ENCODE measurements at places on chromosomes 3 and 15.

GRCh38 chr15:101382544-101382943 is 87.5 kb upstream of the SNRPA1 start:
- no peak for DNase-seq

DNA sequence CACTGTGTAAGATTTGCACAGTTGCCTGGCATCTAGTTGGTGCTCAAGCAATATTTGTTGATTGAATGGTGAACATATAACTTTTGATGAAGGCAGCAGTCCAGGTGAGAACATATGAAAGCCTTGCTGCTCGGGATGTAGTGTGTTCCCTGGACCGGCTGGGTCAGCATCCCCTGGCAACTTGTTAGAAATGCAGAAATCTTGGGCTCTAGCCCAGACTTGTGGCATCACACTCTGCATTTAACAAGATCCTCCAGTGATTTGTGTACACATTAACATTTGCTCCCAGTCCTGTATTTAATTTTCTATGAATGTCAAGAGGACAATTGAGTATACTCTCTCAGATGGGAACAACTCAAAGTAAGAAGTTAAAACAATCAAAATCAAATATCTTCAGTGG is 69.0 kb upstream of the SAMMSON start:
- DNase-seq = no peak

DNA sequence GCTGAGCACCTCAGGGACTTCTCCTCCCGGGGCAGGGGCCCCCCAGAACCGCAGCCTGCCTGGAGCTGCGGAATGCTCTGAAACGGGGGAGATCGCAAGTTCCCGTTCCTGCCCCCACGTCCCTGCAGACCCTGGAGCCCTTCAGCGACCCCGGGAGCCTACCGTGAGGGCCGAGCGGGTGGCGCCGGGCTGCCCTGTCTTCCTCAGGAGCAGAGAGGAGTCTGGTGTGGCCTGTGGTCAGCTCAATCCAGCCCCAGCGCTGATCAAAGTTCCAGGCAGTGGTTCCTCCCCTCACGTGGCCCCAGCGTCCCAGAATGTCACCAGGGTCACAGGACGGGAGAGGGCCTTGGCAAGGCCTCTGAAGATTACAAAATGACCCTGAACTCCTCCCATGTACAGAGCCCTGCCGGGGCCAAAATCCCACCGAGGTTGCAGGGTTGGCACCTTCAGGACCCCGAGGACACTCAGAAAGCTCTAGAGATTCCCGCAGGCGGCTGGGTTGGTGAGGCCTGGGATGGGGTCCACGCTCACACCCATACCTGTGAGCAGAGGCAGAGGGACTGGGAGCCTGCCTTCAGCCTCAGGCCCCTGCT is at the start of gene CPN2:
CPN2 (minus strand) TSS at position 249 of the 593 bp plus-strand sequence. CDS start 8,626 bp downstream, outside the sequence.
- DNase-seq = no peak

DNA sequence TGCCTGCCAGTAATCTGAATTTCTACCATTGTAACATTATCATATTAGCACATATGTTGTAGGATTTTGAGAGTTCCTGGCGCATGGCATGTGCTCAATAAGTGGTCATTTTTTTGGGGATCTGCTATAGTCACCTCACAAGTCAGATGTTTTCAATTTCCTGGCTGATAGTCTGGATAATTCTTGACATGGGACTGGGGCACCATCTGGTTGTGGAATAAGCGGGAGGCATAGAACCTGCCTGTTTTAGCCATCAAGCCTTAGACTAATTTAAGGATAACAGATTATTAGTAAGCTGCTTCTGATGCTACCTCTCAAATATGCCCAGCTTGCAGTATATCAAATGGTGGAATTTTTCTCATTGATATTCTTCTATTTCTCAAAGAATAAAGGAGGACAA is 39.1 kb downstream of the GASK1A start:
- no peak for DNase-seq
